ENCODE measurements at places on chromosomes 5 and 9.

- DNase-seq: no peak
Observed at GRCh38 chr5:17287501-17288155, 70.2 kb downstream of the BASP1 start.

DNA sequence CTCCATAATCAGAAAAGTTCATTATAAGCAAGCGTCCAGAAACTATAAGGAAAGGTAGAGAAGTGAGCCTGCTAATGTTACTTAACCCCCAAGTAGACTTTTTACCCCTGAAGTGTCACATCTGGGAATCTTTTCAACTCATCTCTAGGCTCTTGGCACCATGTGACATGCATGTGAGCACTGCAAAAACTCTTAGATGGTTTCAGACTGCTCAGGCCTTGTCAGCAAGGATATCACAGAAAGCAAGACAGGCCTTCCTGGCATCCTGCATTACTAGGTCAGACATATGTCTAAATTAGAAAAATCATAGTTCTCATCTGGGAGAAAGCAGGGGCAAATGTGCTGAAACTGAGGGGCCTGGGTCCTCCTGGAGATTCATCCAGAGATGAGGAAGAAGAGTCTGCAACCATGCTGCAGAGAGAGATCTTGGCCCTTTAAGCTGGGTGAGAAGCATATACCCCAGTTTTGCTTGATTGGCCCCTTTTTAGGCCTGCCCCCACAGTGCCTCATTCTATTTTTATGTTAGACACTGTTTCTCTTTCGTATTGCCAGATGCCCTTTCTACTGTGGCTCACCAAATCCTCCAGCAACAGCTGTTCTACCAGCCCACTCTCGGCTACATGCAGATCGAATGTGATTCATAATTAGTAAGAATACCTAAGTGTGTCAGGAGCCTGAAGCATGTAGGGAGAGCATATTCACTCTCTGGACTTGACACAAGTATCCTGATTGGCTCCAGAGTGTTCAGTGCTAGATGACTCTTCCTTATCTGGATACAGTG, 19.0 kb downstream of the TMEM8B start:
- peak; percentile 33 for DNase-seq

DNA sequence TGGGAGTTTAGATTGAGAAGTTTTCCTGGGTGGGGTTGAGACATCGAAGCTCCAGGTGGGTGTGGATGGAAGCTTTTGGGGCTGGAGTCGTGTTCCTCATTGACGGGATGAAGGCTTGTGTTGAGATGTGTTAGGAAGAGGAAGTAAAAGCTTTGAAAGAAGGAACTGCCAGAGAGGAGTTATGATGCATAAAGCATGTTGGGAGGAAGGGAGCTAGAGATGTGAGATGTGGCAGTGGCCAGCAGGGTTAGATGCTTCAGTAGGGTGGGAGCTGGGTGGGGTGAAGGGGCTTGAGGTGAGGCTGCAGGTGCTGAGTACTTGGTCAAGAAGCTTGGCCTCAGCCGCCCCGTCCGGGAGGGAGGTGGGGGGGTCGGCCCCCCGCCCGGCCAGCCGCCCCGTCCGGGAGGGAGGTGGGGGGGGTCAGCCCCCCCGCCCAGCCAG, 56.7 kb downstream of the HSPA4 start:
- no peak for DNase-seq

DNA sequence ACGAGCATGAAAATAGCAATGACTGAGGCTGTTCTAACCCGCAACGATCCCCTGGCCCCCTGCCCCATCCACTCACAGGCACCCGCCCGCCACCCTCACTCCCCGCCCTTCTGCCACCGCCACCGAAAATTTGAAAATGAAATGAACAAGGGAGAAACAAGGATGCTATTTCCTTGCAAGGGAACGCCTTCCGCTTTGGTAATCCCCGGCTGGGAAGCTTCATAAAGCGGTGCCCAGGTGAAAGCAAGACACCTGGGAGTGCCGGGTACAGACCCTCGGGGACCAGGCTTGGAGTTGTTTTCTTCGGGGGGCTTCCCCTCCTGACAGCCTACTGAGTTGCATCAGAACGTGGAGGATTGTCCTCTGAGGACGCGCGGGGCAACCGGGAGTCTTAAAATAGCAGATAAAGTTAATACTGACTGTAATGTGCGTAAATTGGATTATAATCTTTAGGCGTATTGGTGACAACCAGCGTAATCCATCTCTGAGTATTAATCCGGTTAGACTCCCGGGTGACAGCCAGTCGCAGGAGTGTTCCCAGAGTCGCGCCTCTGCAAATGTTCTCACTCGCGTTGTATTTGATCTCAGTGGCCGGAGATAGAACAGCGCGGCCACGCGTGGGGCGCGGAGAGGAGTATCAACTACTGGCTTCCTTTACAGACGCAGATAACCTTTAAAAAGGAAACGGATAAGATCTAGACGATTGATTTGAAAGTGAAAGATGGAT, 885 bp upstream of the MLLT3 start:
- peak; percentile 16 for DNase-seq

DNA sequence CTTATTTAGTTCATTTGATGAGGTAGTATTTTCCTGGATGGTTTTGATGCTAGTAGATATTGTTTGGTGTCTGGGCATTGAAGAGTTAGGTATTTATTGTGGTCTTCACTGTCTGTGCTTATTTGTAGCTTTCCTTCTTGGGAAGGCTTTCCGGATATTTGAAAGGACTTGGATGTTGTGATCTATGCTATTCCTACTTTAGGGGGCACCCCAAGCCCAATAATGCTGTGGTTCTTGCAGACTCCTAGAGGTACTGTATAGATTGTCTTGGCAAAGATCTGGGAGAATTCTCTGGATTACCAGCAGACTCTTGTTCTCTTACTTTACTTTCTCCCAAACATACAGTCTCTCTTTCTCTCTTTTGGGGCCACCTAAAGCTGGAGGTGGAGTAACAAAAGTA, 315.7 kb downstream of the MAT2B start:
- no peak for DNase-seq

DNA sequence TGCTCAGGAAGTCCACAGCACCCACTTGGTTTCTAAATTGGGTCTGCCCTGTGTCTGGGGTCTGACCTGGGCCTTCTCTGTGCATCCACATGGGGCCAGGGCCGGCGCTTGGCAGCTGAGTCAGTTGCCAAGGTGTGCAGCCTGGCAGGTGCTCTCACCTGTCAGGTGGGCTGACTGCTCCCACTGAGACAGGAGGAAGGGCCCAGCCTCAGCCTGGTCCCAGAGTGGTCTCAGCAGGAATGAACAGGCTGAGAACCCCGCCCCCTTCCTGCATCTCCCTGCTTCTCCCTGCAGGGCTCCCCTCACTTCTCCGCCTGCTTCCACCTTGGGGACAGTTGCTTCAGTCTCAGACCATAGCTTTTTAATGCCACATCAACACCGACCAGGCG, 60.5 kb downstream of the BARX1 start:
- DNase-seq: no peak

DNA sequence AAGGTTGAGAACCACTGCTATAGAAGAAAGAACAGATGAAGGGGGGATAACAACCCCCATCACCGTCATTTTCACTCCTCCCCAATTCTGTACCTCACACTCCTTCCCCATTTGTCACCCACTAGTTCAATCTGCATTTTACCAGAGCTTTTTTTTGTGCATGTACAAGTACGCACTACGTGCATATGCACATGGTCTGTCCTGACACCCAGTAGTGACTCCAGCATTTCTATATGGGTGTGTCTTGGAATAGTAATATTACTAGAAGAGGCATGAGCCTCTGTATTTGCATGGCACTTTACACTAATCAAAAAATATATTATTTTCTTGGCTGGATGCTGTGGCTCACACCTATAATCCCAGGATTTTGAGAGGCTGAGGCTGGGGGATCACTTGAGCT, 38.7 kb downstream of the NIM1K start:
- no peak for DNase-seq

DNA sequence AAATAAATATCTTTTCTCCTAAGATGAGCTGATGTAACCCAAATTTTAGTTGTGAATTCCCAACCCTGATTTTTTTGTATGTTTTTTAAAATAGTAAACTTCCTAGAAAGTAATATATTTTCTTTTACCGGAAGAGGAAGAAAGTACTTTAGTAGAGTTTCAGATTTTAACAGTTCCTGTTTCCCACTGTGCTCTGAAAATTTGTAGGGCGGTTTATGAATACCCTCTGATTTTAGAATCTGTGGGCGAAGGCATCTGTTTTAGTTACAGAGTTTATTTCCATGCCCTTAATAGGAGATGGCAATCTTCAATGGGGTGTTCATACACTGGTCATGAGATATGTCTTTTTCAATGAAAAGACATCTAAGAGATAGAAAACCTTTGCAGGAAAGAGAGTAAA, 3.7 kb upstream of the HOMER1 start:
- no peak for DNase-seq

GRCh38 chr5:132480893-132481595, 9.5 kb downstream of the IRF1 start:
- DNase-seq: no peak

- no peak for DNase-seq
Observed at GRCh38 chr9:110121170-110121569, 86.8 kb downstream of the C9orf152 start.

- DNase-seq: peak; percentile 81
Observed at GRCh38 chr9:131677444-131678180, 62.3 kb downstream of the RAPGEF1 start.

DNA sequence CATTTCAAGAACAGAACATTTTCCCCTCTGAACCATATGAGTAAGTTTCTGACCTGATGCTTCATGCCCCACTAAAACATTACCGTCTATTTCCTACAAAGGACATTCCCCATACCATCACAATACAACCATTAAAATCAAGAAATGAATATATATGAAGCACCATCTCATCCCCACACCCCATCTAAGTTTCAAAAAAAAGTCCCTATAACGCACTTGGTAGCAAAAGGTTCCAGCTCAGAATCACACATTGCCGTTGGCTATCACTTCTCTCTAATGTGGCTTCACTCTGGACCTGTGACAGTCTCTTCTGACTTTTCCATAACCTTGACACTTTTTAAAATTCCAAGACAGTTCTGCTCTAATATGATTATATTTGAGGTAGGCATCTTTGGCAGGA, 5.9 kb downstream of the EMB start:
- DNase-seq: no peak

All from dermis blood vessel endothelial cell (primary cell).